ENCODE measurements at places on chromosomes 12 and 14.
A peak's percentile ranks its signal among the peaks of the same experiment; 100 is the strongest.

GRCh38 chr12:96472384-96472783, 17.0 kb upstream of the CFAP54 start:
- no peak for DNase-seq

GRCh38 chr14:53606203-53606602, 350.4 kb downstream of the BMP4 start:
- DNase-seq = no peak

- no peak for DNase-seq
These were observed 20.7 kb downstream of the C12orf42 start for GRCh38 chr12:103475073-103475472.

DNA sequence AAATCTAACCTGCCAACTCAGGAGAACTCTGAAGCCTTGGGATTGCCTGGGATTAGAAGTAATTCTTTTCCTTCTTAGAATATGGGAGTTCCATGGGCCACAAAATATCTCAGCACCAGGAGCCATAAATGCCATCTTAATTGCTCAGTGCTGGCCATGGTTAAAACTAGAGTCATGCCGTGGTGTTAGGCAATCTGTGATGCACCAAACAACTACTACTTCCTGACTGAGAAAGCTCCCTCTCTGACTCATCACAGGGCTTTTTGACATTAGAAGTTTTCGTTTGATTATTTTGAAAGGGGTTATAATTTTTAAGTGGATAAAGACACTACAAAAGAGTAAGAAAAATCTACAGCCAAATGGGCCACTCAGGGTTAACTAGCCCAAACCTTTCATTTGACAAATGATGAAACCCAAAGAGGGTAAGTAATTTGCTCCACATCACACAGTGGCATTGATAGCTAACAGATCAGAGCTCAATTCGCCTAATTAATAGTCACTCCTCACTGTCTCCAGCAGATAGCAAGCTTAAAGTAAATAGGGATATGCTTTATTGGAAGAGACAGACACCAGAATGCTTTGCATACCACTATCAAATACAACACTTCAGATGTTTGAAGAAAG, 377.3 kb downstream of the EMP1 start:
- DNase-seq = peak; percentile 37

GRCh38 chr12:113120670-113121370, 14.7 kb downstream of the RASAL1 start:
- no peak for DNase-seq

DNA sequence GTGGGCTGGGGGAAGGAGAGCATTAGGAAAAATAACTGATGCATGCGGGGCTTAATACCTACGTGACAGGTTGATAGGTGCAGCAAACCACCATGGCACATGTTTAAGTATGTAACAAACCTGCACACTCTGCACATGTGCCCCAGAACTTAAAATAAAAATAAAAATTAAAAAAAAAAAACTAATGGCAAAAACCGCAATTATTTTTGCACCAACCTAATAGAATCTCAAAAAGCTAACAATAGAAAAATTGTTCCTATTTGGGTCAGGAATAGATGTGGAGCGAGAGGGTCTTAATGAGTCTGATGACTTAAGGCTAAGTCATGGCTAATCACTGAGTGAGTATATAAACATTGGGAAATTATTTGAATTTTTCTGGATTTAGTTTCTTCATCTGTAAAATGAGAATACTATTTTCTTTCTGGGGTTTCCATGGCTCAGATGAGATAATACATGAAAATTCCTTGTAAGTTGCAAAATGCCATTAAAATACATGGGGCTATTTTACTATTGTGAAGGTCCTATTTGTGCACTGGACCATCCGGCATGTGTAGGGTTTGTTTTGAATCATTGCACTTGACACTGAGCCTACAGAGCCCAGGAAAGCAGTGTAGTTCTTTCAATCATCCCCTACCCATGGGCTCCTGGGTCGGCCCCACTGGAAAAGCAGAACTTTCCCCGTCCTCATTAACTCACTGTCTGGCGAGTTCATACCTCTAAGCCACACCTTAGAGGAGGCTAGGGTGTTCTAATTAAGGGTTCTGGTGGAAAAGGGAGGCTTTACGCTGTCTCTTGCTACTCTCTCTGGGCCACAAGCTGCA, 164.1 kb upstream of the NTF3 start:
- DNase-seq = no peak

DNA sequence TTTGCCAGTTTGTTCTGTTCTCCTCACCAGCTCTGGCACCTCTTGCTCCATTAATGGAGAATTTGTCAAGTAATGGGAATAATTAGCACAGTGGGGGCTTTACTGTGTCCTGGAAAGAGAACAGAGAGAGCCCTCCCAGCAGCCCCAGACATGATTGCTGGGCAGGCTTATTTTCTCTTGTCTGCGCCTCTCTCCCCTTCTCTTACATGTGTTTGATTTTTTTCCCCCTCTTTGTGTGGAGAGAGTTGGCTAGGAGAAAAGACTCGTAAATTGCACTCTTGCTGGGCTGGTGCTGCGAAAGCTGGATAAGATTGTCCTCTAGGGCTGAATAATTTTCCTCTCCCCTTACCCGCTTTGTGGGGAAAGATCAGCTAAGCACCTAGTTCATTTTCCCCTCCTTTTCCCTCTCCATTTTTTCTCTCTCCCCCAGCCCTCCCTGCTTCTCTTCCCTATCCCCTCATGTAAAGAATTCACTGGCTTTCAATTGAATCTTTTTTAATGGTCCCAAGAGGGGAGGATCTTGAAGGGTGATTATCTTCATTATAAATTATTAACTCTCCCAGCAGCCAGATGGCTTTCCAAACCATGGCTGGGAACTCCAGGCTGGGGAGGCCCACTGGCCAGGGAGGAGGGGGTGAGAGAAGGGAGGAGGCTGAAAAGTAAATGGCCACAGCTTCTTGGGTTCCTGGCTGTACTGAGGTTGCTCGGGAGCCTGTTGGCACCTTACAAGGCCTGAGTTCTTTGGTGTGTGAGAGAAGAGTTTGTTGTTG, 62.2 kb downstream of the NRXN3 start:
- DNase-seq = no peak

DNA sequence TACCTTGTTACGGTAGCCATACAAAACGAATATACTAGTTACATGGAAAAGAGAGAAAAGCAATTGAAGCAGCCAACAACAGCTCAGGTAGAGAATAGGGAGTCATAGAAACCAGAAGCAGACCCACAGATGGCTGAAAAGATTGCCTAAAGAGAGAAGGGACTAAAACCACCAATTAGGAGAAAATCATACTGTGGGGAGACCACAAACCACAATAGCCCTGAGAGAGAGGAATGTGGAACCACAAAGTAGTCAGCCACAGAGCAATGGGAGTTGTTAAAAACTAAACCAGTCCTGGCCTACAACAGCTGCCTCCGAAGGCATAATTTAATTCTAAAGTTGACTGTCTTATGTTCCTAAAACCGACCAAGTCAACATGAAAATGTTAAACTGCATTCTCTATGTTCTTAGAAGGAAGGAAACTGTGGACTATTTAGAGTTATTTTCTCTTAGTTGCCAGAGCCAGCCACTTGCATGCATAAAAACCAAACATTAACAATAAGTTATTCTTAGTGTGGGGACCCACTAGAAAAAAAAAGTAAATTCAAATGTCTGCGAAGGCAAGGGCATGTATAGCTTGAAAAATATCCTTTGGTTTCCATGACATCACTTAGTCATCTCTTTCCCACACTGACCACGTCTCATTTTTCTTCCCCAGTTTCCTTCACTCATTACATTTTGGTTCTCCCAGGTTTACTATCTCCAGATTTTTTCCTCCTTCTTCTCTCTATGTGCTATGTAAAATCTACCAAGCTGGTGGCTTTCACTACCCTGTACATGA, 398.1 kb downstream of the NOVA1 start:
- no peak for DNase-seq

DNA sequence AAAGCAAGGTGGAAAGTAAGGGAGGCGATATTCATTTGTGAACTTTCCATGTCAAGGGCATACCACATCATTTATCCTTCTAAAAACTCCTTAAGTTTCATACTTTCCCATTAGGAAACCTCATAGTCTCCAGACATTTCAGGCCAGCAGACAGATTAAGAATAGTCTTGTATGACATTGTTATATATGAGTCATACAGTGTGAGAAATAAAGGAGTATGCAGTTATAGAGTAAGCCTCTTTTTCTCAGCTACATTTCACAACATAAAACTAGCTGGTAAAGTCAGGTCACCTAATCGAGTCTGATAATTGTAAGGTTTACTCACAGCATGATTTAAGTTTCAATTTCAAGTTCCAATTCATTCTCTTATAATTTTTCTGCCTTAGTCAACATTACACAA, 164.3 kb downstream of the GRIP1 start:
- no peak for DNase-seq

GRCh38 chr14:50649691-50650090, 18.4 kb downstream of the SAV1 start:
- no peak for DNase-seq

- no peak for DNase-seq
These were observed 145.9 kb upstream of the OTX2 start for GRCh38 chr14:56956182-56956581.

GRCh38 chr14:79584679-79585078, 626.6 kb downstream of the DIO2 start:
- peak; percentile 59 for DNase-seq

DNA sequence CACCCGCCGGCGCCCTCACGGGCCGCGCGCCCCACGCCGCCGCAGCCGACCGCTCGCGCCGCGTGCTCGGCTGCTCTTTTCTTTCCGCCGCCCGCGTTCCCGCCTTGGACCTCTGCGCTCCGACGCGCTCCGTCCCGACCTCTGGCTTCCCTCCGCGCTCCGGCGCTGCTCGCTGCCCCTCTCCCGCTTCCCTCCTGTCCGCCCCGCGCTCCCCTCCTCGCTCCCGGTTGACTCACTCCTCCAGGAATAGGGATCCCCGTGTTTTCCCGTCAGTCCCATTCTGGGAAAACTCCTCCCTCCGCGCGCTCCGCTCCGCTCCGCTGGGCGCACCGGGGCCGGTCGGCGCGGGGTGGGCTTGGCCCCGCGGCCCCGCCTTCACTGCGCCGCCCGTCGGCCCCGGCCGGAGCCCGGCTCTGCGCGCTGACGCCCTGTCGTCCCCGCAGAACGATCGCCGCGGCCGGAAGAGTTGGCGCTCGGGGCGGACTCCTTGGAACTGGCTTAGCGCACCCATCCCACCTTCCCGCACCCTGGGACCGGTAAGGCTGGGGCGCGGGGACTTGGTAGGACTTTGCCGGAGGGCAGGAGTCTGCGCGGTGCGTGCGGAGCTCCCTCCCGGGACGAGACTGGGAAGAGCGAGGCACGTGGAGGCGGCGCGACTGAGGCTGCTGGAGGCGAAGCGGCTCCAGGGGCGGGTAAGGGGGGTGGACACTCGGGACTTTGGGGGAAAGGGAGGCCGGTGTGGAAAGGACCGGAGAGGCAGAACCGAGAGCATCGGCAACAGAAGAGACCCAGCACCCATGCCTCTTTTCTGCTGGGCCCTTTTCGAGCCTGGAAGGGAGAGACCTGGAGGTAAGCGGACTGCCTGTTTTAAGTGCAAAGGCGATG, 550 bp downstream of the TEAD4 start:
- no peak for DNase-seq

GRCh38 chr12:98578392-98578791, 15.1 kb upstream of the SLC25A3 start:
- DNase-seq = no peak

- DNase-seq = no peak
These were observed 908.6 kb upstream of the MDGA2 start for GRCh38 chr14:48584031-48584430.

GRCh38 chr12:1695886-1696670, 5.2 kb downstream of the ADIPOR2 start:
- DNase-seq = no peak

GRCh38 chr12:109594556-109595317, 21.1 kb downstream of the MVK start:
- no peak for DNase-seq

DNA sequence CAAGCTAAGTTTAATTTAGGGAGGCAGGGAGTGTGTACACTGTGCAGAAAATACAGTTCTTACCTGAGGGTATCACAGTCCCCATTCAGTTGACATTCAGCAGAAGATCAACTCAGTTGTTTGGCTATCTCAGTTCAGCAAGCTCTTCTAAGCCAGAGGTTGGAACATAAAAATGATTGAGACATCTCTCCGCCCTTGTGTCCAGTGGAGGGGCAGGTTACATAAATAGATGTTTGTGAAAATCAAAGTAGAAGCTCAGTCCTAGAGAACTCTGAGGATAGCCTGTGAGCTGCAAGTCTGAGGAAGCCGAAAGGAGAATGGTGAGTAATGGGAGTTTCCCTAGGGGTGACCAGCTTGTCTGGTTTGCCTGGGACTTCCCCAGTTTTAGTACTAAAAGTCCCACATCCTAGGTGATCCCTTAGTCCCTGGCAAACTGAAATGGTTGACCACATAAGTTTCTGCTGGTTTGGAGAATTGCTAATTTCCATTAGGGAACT, 251.4 kb upstream of the ATP2B1 start:
- no peak for DNase-seq

DNA sequence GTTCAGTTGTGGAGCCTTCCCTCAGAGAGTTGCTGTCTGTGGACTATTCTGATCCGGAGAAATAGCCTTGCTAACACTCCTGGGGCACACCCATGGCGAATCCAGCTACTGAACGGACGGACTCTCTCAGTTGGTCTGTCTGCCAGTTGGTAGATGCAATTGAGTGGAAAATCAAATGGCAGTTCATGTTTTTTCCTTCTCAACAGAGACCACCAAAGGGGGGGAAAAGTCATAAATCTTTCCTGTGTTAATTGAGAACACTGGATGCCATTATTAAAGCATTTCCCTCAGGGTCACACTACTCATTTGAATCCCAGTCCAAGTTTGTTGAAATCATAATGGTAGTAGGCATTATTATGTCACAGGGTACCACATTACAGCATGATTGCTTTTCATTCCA, 354.3 kb upstream of the FAR2 start:
- DNase-seq = no peak

DNA sequence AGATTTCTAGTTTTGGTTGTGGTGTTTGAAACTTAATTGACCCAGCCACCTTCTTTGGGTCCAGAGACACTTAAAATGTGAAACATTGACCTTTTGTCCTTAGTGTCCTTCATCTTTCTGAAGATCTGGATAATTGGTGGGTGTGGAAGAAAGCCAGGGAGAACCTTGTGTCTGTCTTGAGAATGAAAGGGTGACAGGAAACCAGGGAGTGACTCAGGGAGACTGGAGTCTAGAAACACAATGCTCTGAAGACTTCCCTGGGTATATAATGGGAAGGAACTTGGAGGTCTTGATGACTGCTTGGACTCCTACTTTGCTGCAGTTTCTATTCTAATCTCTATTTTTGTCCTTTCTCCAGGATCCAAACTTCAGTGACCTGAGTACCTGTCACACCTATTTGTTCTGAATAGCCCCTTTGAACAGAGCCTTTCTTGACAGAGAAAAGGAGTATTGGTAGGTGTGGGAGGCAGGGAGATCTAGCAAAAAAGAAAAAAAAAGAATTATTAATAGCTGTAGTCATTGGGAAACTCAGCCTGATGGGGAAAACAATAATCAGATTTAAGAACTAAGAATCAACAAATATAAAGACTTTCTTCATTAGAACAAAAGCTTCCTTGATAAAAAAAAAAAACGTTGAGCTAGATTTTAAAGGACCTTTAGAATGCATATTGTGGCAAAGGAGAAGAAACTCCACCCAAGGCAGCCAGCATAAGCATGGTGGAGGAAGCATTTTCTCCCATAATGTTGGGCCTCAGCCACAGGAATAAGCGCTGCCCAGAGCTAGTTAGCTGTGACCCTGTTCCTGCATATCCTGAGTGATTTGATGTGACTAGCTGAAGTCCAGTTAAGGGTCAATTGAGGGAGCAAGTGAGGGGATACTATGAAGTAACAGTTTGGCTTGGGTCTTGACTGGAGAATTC, 77.9 kb upstream of the HOXC13 start:
- DNase-seq = no peak
